SJSA1 (cell line): ENCODE measurements at places on chromosomes 7 and 10. TPM values are rescaled to one million over a fixed set of nuclear protein-coding genes. Genes with fewer than 3 reads are reported as not detected.

- no peak for DNase-seq
Observed at GRCh38 chr7:36261019-36261754, 108.1 kb downstream of the EEPD1 start.

DNA sequence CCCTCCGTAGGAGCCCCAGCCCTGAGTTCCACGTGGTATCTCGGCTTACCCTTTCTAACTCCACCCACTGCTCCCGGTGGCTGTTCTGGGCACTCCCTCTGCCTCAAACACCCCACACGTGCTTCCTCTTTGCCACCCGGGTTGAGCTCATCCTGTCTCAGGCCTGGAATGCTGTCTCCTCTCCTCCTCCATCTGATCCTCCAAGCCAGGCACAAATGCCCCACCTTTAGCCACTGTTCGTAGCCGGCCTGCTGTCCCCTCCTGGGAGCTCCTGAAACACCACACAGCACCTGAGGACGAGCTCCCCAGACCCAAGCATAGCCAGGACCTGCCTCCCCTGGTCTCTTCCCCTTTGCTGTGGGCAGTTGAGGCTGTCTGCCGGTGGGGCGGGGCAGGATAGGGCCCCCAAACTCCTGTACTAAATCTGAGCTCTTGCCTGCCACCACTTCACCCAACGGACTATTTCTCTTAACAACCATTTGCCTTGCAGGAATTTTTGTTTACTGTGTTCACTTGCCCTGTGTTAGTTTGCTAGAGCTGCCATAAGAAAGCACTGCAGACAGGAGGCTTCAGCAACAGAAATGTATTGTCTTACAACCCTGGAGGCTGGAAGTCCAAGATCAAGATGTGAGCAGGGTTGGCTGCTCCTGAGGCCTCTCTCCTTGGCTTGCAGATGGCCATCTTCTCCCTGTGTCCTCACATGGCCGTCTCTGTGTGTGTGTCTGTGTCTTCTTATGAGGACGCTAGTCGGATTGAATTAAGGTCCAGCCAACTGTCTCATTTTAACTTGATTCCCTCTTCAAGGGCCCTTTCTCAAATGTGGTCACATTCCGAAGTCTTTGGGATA lies 58.3 kb upstream of the SHH start:
- no peak for DNase-seq

DNA sequence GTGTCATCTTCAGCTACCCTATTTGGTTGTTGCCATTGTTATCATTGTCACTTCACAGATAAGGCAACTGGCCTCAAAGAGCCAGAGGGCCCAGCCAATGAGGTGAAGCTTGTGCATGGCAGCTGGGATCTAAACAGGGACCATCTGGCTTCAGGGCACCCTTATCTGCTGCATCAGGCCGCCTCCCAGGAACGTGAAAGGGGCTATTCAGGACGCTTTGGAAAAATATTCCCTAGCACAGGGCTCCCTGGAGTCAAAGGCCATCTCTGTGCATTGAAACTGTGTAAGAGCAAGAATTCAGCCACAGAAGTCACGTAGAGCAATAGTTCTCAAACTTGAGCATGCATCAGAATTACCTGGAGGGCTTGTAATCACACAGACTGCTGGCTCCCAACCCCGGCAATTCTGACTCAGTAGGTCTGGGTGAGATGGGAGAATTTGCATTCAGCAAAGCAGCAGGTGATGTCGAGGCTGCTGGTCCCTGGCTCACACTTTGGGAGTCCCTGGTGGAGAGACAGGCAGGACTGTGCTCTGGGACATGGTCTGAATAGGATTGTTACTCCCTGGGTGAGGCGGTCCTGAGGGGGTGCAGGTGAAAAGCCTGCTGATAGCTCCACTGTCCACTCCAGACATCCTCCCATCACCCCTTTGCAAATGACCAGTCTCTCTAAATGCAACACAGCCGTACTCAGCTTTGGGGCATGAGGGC lies 21.5 kb upstream of the PLEKHA1 start:
- DNase-seq, result no peak

- no peak for DNase-seq
Observed at GRCh38 chr7:54337466-54337865, 204.7 kb upstream of the VSTM2A start.

DNA sequence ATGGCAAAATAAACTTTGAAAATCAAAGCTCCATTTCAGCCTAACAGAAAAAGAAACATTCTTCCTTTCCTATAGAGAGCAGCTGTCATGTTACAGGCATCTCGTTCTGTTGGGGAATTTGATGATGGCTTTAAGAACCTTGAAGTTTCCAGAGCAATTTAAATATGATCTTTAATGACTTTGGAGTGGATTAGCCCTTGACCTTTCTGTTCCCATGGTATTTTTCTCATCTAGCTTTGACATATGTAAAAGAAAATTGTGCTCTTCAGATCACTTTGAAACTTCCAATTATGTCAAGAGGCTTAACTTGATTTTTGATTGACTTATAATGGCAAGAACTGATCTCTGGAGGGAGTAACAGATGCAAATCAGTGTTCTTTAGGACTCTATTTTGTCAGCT lies 157.6 kb upstream of the SEMA3E start:
- DNase-seq, result no peak

The DYNC1I1 gene
- 3.9 and 6.2 TPM in 2 replicates for total RNA-seq

The GLI3 gene
- 0.91 and 1.7 TPM in 2 replicates for total RNA-seq
